NCI-H226 (cell line): ENCODE measurements at places on chromosomes 7 and 10.

DNA sequence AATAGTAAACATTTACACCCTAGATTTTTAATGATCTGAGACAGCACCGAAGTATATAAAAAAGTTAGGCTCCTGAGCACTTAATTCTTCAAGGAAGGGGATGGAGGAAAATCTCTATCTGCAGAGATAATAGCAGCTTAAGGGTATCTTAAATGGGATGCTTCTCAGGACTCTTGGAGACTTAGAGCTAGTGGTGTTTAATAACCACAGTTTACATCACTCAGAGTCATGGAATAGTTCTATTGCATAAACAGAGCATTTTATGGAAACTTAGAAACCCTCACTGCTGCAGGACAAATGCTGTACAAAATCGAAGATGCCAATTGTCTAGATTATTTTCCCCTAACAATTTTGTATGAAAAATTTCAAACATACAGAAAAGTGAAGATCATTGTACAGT is 398.9 kb upstream of the GALNT17 start:
- no peak for DNase-seq

DNA sequence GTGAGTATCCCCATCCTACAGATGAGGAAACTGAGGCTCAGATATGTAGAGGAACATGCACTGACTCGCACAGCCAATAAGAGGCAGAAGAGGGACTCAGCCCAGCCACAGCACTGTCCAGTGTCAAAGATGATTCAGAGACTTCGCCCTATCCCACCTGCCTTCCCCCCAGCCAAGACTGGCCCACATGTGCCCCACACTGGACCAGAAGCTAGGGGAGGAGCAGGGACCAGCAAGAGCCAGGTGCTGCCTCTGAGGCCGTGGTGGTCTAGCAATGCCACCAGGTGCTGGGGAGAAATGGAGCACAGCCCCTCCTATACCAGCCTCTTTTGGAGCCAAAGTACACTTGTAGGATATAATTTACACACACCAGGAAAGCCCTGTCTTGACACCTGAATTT is 22.3 kb downstream of the GRID1 start:
- no peak for DNase-seq

GRCh38 chr7:146922782-146923181 is 806.2 kb downstream of the CNTNAP2 start:
- DNase-seq = no peak

DNA sequence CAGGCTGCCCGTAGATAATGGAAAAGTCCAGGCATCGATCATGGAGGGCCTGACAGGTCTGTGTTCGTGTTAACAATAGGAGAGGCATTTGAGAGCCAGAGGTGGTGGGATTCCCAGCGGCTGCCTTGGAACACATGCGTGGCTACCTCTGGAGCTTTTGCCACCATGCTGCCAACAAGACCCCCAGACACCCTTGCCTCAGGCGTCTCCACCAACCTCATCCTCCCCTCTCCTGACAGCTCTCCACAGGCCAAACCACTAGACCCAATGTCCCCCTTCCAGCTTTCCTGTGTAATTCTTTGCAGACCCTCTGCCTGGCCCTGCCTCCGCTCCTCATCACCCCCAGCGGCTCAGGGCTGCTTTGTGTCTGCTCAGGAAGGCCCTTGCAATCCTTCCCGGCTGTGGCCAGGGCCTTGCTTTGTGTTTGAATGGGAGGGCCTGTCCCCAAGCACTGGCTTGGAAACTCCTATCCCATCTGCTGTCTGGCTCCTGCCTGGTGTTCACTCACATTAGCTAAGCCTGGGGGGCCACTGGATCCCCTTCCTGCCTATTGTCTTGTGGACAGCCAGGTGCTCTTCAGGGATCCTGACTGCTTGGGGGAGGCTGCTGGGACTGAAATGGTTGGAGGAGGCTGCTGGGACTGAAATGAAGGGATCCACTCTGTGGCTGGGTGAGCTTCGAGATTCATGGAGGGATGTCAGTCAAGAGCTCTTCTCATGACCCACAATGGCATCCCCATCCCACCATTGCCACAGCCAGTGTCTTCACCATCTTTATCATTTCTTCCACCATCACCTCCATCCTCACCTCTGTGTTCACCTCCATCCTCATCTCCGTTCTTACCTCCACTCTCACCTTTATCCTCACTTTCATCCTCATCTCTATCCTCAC is 60.8 kb upstream of the ELN start:
- DNase-seq = no peak

- no peak for DNase-seq
These were observed 2.5 kb downstream of the UFSP1 start for GRCh38 chr7:100886936-100887515.

- no peak for DNase-seq
These were observed 1279.2 kb upstream of the AUTS2 start for GRCh38 chr7:68319061-68319460.

GRCh38 chr7:79709574-79710409 is 256.3 kb upstream of the MAGI2 start:
- DNase-seq = peak; percentile 95

DNA sequence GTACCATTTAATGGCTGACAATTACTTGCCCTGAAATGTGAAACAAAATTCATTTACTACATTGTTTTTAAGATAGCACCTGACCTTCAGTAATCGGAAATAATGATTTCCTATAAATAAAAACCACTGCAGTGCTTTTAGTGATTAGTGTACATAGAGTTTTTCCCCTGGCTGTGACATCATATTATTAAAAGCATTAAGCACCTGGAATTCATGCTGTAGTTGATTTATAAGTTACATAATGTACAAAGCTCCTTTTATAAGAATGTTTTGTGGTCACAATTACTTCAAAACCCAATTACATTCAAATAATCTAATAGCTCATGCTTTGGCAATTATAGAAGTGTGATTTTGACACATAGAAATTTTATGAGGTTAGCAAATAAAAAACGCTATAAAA is 44.3 kb upstream of the EIF4H start:
- no peak for DNase-seq

- peak; percentile 33 for DNase-seq
These were observed 28.3 kb downstream of the PPP1R3A start for GRCh38 chr7:113890331-113891030.

- DNase-seq = no peak
These were observed 33.2 kb upstream of the MXI1 start for GRCh38 chr10:110174201-110174600.

DNA sequence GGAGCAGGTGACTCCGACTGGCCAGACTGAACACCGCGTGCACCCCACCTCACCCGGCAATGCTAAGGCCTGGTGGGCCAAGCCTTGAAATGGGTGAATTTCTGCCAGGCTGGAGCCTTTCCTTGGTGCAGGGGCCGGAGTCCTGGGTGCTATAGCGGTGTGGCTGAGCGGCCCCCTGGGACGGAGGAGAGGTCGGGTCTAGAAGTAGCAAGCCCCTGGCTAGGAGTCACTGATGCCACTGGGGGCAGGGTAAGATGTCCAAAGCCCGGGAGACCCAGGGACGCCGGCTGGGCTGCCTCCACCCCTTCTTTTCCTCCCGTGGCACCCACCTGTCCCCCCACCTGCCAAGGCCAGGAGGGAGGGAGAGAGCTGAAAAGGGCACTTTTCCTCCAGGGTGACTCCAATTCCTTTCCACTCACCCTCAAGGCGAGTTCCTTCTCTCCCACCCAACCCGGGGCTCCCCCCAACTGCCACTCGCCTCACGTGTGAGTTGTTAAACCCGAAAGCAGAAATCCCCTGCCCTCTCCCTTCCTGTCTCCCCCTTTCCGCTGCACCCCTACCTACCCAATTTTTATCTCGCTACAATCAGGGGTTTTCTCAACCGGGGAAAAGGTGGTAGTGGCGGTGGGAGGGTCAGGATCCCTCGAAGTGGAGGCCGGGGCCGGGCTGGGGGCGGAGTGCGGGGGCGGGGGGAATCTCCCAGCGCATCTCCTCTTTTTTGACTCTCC is 6.0 kb upstream of the GATA3 start:
- DNase-seq = no peak
